Adipocyte (in vitro differentiated cells): ENCODE measurements at places on chromosomes 16 and 17.

GRCh38 chr17:80882926-80883685, 108.5 kb upstream of the CHMP6 start:
- DNase-seq: no peak

DNA sequence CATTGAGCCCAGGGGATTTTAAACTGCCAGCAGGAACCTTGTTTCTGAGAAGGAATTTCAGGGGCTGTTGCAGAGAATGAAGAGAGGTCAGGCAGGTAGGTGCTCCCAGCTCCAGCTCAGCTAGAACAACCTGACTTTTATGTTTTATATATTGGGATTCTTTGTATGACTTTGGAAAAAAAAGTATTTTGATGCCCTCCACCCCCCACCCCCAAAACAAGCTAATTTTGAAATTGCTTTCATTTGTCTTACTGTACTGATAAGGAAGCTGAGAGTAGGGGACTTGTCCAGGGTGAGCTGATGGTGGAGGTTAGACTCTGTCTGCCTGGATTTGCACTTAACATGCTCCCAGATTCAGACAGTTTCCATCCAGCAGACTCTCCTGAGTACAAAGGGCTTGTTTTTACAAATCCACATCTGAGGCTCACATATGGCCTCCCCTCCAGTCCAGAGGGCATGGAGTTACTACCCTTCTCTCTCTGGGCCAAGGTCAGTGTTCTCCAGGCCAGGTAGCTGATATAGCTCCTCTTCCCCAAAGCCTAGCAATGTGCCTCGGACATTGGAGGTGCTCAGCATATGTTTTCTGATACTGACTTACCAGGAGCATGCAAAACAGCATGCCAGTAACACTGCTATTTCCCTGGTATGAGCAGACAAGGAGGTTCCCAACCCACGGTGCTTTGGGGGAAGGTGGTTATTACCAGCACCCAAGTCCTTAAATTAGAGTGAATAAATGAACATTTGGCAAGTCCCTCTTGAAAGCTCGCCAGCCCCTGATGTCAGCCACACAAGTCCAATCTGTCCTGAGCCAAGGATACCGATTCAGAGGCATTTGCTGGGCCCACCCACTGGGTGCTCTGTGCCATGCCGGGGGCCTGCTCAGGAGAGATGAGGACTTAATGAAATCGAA, 11.3 kb downstream of the STX1B start:
- peak; percentile 18 for DNase-seq

DNA sequence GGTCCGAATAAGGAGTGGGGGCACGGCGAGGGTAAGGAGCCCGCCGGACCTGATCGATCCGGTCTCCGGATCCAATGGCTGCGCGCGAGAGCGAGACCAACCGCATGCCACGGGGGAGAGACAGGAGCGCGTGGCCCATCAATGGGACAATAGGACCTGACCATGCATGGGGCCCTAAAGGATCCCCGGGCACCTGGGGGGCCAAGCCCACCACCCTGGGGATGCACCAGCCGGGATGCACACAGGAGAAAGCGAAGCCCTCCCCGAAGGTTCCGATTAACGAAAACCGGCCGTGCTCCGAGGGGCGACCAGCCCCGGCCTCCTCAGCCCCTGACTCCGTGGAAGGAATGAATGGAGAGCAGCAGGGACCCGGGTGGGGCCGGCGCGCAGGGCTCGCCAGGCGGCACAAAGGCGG, 525 bp downstream of the JPT1 start:
- DNase-seq: peak; percentile 56

GRCh38 chr17:65990593-65990992, 201.3 kb downstream of the CEP112 start:
- DNase-seq: no peak

GRCh38 chr17:76707985-76708807, 2.6 kb downstream of the MXRA7 start:
- no peak for DNase-seq
